ENCODE measurements at places on chromosomes 2 and 18.
A peak's percentile ranks its signal among the peaks of the same experiment; 100 is the strongest.

DNA sequence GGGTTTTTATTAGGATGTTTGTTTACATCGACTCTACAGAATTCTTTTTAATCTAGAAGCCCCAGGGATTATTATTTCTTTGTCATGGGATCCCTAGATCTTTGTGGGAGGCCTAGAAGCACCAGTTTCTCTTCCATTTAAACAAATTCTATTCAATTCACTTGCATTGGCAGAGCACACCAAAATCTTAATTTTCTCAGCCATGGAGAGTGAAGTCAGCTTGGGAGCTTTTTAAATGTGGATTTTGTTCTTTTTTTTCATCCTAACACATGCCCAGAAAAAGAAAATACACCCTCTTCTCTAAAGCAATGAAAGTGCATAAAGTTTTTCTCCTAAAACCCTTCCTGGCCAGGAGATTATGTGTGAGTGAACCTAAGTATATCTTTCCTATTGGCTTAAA lies 38.5 kb downstream of the CDCA7 start:
- no peak for DNase-seq

DNA sequence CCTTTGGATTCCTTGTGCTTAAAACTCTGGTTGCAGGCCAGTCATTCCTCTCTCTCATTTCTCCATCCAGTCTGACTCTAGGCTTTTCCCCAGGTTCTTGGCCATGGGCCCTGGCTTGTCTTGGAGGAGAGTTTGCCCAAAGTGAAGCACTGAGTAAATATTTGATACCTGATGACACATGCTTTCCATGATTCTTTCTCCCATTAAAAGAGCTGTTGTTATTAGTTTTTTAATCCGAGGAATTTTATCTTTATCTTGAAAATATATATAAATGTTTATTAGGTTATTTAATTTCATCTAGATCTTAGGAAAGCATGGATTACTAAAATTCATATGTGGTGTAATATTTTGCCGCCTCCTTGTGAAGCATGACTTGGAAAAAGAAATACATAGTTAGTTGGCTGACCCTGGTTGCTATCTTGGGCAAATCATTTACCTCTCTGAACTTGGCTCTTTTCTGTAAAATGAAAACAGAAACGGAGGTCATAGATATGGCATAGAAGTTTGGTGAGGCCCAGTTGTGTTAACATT lies 650.1 kb downstream of the SLC4A3 start:
- no peak for DNase-seq

DNA sequence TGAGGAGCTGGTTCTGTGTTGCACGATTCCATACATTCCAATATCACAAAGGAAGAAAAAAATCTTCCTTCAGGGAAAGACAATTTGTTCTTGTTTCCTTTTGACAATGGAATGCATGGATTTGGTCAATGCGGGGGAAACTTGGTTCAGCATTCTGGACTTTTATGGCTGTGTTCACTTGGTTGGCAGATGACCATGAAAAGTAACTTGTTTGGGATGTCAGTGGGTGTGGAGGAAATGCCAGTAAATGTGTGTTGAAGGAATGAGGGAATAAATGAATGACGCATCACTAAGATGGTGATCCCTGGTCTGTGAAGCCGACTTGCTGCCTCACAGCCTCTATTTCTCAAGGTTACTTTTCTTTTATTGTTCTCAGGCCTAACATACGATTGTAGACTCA lies 53.7 kb downstream of the THUMPD2 start:
- no peak for DNase-seq

DNA sequence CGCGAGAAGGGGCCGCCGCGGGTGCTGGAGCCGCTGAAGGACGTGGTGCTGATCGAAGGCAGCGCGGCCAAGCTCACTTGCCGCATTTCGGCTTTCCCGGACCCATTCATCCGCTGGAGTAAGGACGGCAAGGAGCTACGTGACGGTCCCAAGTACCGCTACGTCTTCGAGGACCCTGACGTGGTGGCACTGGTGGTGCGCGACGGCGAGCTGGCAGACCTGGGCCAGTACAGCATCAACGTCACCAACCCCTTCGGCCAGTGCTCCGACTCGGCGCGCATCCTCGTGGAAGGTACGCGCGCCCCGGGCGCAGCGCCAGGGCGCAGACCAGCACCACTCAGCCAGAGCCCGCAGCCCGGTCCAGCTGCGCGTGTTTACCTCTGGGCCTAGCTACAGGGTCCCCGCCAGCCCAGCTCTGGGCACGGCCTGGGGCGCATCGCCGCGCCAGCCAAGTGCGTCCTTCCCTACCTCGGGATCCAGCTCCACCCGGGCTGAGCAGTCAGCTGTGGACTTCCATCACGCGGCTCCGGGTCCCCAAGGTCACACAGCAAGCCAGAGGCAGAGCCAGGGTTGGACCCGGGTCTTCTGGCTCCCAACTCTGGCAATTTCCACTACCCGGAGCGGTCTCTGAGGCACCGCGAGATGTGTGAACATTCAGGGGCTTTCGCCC lies 1.7 kb upstream of the GMPPA start:
- no peak for DNase-seq

GRCh38 chr2:12177455-12178288 lies 431.2 kb downstream of the LPIN1 start:
- DNase-seq = no peak

- no peak for DNase-seq
Observed at GRCh38 chr2:234269769-234270204, 219.3 kb downstream of the SPP2 start.

GRCh38 chr2:167423731-167424130 lies 535.5 kb downstream of the XIRP2 start:
- no peak for DNase-seq

- DNase-seq = no peak
Observed at GRCh38 chr2:27072920-27073319, 1.5 kb upstream of the OST4 start.

DNA sequence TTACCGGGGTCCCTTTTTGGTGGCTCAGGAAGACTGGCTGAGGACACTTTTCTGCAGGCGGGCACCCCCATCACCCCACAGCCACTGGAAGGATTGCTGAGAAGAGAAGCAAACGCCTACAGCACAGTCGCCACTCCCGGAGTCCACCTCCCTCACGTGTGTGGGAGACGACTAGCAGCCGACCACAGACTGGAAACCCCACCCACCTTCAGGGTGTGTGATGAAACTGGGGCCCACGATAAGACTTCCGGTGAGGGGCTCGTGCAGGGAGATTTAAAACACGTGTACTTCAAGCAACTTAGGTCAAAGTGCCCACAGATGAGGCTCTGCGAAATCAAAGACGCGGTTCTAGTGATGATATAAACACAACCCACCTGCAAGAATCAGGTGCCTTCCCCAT lies 26.3 kb downstream of the MBP start:
- DNase-seq = peak; percentile 46

DNA sequence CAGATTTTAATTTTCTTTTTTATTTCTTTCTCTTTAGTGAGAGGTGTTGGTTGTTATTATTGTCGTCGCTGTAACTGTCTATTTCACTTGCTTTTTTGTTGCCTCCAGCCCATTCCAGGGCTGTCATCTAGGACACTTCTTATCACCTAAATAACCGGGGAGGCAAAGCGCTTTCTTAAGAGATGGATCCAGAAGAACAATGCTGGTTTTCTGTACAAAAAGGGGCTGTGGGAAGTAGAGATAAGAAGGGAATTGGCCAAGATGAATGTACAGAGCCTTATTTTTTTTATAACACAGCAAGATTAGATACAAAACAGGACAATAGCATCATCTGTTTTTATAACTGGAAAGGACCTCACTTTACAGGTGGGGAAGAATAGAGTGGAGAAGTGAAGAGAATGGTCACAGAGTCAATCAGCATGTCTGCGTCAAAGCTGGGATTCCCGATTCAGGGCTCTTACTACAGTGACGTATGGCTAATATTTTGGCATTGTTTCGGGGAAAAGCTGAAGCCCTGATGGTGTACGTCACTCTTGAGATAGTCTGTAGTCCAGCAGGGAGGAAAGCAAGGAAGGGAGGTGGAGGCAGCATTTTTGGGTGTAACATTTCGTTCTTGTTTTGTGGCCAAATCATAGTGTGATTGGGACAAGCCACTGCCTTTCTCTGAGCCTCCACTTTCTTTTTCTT lies 23.2 kb downstream of the IL1B start:
- DNase-seq = no peak

GRCh38 chr2:110946902-110947301 lies 173.8 kb upstream of the BCL2L11 start:
- no peak for DNase-seq

- DNase-seq = no peak
Observed at GRCh38 chr18:10213526-10213925, 240.9 kb upstream of the APCDD1 start.

DNA sequence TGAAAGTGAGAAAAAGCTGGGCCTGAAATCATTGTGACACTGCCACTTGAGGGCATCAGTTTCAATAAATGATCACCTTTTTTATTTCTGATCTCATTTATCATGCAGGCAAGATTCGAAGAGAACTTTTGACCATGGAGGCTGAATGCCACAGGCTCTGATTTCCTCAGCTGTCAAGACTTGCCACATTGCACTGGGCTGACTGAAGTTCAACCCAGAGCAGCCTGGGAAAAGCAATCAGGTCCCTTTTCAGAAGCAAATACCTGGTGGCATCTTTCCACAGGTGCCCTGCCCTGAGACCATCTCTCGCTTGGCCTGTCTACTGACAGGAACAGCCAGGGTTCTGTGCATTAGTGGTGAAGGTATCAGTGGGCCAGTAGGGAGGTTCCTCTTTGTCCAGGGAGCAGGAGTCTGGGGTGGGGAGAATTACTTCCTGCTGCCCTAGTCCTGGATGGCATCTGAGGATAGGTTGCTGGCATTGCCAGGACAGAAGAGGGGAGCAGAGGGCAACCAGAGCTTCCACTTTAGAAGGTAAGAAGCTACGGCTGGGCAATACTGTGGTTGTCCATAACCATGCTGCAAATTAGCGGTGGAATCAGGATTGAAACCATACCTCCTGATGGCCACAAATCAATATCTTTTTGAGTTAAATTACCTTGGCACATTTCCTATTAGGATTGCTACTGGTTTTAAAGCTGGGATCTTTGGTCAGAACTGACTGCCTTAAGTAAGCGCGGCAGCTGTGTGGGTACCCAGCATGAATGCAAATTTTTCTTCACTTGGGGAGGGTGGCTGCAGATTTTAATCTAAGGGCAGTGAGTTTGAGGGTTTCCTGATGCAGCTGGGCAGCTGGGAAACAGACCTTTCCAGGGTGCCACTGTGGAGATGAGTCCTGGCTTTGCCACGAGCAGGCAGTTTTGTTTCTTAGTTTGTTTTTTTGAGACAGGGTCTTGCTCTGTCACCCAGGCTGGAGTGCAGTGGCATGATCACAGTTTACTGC lies 394.5 kb downstream of the ALK start:
- no peak for DNase-seq

- DNase-seq = no peak
Observed at GRCh38 chr2:11254100-11254536, 90.3 kb downstream of the ROCK2 start.

GRCh38 chr2:174794851-174795374 lies 30.6 kb upstream of the CHRNA1 start:
- DNase-seq = no peak

DNA sequence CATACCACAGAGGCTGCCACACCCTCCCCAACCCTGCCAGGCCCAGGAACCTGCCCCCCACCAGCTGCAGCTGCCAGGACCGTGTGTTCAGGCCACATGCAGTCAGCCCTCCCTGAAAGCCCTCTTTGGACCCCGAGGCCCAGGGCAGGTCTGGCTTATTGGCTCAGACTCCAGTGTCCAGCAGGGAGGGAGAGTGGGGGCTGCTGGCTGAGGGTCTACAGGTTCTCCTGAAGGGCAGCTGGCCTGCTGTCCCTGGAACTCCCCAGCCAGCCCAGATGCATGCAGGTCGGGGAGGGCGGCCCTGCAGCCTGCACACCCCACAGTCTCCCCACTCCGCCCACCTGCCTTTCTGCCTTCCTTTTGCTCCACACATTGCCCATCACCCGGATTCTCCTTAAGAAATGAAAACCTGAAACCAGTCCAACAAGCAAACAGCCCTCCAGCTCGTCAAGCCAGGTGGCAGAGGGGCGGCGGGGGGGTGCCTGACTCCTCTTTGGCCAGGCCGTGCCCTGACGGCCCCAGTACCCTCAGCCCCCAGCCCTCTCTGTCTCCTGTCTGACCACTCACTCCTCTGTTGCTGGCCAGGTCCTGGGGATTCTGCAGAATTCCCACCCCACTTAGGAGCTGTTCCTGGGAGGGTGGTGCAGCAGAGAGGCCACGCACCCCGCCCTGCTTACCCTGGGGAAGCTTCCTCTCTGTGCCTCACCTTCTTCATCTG lies 18.0 kb downstream of the GPR35 start:
- DNase-seq = no peak

DNA sequence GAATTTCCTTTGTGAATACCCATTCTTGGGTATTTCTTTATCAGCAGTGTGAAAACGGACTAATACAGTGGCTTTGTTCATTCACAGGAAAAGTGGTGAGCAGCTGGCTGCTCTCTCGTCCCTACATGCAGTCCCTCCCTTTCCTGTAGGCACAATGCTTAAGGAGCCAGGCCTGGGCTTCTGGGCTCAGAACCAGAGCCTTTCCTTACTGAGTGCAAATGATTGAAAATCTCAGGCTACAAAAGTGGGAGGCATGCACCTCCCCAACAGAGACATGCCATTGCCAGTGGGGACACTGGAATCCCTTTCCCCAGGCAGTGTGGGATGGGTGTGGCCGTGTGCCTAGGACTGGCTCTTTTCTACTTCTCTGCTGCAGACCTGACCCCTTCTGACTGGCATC lies 61.3 kb downstream of the MCFD2 start:
- no peak for DNase-seq

DNA sequence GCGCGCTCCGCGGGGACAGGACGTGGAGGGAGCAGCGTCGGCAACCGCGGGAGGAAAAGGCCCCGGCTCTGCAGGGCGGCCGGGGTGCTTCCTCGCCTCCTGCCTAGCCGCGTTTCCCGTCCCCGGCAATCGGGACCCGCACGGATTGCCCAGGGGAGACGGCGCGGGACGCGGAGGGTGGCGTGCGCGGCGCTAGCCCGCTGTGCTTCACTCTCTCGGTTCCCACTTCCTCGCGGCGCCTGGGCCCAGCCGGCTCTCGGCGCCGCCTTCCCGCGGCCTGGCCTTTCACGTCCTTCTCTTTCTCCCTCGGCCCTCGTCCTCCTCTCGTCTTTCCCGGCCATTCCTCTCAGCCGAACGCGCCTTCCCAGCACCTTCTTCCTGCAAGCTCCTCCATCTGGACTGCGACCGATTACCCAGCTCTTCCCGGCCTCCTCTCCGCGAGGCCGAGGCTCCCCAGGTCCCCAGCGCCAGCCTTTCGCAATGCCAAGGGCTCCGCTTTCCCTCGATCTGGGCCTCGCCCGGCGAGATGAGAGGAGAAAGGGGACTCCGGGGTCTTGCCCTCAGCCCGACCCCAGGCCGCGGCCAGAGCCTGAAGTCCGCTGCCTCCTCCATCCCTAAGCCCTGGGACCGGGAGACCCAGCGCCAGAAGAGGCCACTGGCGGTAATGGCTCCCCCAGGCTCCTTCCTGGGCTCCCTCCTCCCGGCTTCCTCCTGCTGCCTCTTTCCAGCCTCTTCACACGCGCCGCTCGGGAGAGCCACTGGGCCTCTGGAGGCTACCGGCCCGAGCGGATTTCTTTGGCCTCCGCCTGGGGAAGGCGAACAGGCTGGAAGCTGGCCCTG lies 34.3 kb upstream of the ATP6V1B1 start:
- no peak for DNase-seq
